Suprapubic skin (tissue), 4 donors: ENCODE measurements at places on chromosomes 6 and 20. TPM values are rescaled to one million over a fixed set of nuclear protein-coding genes. Genes with fewer than 3 reads are reported as not detected.

- no peak for DNase-seq
Observed at GRCh38 chr6:42509765-42510164, 54.1 kb upstream of the UBR2 start.

Gene PBOV1
- not detected for total RNA-seq

- no peak for DNase-seq
Observed at GRCh38 chr6:1701668-1702353, 92.1 kb downstream of the FOXC1 start.

- DNase-seq, result no peak
Observed at GRCh38 chr20:18645196-18645745, 57.4 kb downstream of the DTD1 start.

DNA sequence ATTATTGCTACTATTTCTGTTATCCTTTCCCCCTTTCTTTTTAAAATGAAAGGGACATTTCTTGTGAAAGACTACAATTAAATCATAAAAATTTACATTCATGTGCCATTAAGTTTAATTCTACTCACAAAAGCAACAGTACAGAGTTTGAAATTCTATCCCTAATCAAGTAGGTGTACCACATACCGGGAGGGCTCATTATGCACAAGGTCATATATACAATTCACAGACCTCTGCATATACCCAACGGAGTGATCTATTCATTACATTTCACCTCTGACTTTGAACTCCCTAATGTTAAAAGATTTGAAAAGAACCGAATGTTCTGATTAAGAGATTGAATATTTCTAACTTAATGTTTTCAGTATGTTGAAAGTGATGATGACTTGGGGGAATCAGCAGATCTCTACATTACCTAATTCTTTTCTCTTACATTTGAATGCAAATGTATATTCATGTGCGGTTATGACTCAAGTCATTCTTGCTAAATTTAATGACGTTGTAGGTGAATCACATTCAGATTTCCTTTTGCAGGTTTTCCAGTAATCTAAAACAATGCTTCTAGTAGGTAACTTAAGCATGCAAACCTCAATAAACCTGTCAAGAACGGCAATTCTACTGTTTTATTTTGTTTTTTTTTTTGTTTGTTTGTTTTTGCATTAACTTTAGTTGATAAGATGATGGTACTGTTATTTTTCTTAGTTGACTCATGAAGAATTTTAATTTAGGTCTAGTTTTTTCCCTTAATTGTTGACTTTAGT is 7.3 kb downstream of the EYA4 start:
- DNase-seq, result no peak

DNA sequence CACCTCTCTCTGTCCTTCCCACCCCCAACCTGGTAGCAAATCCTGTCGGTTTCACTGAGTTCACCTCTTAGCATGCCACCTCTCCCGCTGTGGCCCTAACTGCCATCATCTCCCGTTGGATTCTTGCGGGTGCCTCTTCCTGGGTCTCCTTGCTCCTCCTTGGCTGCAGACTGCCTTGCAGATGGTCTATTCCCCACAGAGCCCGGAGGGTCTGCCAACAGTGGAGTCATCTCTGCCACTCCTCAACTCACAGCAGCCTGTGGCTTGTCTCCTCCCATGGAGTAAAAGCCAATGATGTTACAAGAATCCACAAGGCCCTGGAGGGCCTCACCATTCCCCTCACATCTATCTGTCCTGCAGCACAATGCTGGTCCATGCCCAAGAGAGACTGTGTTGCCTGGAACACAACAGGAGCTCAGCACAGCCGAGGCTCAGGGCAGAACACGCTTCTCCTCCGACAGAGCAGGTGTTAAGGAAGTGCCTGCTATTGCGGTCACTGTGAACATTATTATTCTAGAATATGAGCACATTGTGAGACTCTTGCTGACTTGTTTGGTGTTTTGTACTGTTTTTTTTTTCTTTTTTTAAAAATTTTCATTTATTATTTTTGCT is 241.8 kb upstream of the SULF2 start:
- no peak for DNase-seq

GRCh38 chr6:40909811-40910210 is 129.2 kb downstream of the UNC5CL start:
- DNase-seq, result no peak

Gene PMEPA1
- 13.1 TPM for total RNA-seq

DNA sequence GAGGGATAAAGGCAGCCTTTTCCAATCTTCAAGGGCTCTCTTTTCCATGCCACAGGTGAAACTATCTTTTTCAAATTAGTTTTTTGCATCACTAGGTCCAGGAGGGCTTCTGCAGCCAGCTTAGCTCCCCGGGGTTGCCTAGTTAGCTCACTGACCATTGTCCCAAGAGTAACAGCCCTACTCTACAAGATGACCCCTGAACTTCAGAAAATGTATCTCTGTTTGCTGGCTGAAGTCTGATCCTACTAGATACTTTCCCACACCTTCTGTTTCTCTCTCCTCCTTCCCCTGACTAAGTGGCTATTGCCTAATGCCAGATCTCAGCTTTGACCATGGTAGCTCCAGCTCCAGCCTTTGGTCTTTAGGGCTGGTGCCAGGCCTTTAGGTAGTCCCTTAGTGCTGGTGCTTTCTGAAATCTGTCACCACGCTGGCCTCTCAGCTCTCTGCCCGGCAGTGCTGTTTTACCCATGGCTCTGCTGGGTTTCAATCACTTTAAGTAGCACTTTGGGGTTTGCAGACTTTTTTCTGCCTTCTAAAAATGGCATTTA is 255.1 kb downstream of the RNGTT start:
- DNase-seq, result no peak

DNA sequence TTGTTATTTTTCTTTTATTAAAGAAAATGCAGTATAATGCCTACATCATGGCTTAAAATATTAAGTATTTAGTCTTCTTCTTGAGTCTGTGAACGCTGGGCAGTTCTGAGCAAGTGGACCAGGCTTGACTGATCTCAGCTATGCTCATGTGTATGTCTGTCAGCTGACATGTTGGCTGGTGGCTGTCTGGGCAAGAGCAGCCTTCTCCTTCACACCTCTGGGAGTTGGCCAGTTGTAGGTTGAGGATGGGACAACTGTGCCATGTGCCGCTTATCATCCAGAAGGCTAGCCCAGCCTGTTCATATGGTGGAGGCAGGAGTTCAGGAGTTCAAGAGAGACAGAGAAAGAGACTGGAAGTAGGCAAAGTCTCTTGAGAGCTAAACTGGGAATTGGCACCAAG is 175.9 kb downstream of the PLCB4 start:
- no peak for DNase-seq

DNA sequence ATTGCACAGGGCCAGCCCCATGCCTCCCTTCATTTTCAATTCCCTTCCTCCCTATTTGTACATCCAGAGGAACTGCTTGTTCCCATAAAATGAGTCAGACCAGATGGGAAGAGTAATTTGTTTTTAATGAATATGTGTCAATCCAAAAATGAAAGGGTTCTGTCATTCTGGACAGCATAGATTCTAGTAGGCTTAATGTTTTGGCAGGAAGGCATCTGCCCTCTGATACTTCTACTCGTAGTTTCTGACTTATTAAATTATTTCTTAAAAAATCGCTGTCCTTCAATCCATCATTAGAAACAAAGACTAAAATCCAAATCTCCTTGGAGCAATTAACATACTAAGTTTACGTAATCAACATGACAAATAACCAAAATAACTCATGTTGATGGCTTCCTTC is 665.5 kb downstream of the TENT5A start:
- DNase-seq, result no peak

DNA sequence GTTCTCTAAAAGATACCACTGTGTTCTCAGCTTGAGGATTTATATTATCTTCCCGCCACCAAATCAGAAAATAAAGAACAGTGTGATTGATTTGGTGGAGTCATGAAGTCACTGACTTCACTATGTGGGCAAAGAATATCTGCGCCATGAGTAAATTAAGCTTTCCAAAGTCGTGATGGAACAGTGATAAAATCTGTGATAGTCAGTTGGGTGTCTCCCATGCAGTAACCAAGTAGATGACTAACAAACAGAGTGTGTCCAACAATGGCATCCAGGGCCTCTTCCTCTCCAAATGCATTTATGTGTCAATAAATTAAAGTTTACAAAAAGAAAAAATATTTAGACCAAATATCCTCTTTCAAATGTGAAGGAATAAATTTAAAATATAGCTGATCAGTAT is 87.0 kb upstream of the DST start:
- DNase-seq, result no peak
